ENCODE measurements at places on chromosomes 5 and 9.

DNA sequence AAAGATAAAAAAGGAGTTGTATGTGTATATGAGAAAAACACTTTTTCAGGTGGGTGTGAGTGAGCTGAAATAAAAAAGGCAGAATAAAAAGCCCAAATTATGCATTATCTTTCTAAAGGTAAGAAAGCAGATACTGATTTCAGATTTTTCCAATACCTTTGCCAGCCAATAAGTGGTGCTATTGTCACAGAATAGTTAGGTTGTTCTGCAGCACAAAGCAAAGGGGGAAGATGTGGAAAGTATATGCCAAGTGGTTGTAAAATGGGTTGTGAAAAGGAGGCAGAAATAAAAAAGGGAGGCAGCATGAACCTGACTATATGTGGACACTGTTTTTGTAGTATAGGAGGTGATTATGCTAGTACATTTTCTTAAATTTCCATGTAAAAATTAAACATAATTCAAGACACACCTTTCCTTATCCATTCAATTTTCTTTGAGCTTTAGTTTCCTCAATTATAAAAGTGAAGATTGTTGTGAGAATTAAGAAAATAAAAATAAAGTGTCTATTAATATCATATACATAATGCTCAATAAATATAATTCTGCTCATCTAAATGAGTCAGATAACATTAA lies 106.7 kb downstream of the SMIM15 start:
- peak; percentile 29 for DNase-seq

- DNase-seq, result no peak
Measured at GRCh38 chr5:149824846-149825245, 94.7 kb downstream of the PPARGC1B start.

DNA sequence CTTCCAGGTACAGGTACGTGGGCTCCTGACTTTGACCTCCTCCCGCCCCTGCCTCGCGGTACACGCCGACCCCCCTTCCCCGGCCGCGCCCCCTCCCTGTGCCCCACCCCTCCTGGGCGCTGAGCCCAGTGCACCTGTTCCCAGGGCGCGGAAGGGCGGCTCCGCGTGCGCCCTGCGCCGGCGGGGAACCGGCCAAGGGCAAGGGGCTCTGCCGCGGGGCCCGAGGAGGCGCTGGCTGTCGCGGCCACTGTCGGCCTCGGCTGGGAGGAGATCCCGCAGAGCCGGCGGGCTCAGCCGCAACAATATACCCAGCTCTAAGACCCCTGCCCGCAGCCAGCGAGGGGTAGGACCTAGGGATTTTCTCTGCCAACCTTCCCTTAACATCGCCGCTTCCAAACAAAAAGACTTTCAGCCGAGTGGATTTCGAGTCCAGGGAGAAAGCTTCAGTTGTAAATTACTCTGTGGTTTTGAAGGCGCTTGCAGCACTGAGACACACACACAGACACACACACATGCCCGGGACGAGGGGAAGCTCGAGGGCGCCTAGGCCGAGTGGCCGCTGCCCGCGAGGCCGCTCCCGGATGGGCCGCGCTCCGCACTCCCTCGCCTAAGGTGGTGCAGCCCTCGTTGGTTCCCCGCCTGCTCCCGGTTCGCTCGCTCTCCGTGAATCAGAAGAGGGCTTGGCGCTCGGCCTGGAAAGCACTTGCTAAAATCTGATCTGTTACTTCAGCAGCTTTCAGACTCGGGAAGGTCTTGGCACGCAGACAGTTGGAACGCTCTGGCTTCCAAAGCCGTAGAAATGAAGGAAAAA lies 1.2 kb downstream of the FGF18 start:
- no peak for DNase-seq

DNA sequence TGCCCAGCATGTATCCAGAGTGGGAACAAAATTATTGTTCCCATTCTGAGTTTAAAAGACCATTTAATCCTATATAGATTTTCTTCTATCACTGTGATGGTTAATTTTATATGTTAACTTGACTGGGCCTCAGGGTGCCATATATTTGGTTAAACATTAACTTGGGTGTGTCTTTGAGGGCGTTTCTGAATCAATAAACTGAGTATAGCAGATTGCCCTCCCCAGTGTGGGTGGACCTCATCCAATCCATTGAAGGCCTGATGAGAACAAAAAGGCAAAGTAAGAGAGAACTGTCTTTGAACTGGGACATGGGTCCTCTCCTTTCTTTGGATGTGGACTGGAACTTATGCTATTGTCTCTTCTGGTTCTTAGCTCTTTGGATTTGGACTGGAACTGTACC lies 17.3 kb downstream of the RIOK2 start:
- DNase-seq, result no peak

DNA sequence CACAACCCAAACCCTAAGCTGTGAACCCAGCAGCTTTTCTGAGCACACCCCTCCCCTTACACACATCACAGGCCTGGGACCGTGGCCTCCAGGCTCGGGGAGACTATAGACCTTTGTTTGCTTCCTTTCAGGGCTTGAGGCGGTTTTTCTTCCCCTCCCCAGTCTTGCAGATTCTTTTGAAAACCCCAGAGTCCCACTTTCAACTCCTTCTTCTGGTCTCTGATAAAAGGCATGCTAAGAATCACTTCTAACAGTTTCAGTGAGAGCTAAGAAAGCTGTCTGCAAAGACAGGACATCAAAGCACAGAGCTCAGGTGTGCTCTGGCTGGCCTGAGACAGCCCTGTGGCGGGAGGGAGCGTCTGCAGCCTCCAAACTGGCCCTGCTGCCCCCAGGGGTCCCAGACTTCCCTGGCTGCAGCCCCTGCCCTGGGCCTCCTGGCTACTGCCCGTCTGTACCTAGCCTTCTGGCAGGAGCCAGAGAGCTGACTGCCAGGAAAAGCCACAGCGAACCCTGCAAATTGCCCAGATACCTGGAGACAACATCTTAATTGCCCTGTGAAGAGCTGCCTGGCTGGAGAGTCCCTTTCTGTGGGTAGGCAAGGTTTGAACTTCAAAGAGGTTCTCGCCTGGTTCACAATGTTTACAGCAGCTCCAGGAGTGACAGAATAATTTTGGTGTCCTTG lies 138.9 kb downstream of the GADD45G start:
- no peak for DNase-seq

DNA sequence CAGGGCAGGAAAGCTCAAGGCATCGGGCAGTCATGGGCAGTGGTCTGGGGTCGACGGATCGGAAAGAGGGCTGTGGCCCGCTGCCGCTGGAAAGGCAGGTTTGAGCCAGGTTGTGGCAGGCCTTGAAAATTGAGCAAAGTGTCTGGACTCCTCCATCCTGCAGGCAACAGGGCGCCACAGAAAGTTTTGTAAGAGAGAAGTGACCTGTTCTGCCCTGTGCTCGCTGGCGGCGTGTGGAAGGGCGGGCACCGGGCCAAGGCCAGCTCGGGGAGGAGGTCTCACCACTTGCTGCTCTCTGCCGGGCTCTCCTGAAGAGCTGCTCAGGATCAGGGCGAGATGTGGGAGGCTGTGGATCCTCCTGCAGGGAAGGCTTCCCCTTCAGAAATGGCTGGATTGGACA lies 41.4 kb upstream of the FAT2 start:
- no peak for DNase-seq

- DNase-seq, result no peak
Measured at GRCh38 chr5:54159893-54160195, 150.5 kb downstream of the ARL15 start.

- DNase-seq, result no peak
Measured at GRCh38 chr9:127059030-127059429, 63.4 kb downstream of the ANGPTL2 start.

GRCh38 chr5:128736553-128736952 lies 198.5 kb upstream of the FBN2 start:
- no peak for DNase-seq

DNA sequence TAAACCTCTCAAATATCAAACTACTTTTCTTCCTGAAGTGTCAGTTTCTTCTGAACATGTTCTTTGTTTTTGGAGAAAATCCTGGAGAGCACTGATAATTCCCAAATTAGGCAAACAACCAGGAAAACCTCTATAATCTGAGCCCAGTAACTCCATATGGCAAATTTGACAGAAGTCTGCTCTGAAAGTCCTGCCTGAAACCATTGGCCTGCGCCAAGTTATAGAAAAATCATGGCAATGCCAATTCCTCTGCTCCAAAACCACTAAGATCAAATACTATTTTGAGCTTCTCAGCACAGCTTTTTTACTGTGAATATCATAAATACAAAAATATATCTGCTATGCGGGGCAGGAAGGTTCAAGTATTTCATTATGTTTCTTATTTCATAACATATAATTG lies 45.9 kb downstream of the PDE4D start:
- DNase-seq, result no peak

DNA sequence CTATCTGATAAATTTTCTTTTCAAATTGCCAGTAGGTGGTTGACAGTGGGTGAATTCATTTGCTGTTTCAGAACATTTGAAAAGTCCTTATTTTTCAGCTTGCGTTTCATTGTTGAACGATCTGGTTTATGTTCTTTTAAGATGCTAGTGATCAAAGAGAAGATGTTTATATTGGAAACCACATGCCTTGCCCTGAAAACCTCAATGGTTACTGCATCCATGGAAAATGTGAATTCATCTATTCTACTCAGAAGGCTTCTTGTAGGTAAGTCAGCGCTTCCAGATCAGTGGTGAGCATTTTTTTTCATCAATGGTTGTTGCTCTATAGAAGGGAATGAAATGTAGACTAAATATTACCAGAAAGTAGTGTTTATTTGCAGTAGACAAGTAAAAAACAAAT lies 16.6 kb upstream of the CAVIN4 start:
- DNase-seq, result no peak

- no peak for DNase-seq
Measured at GRCh38 chr9:96500696-96501632, 51.0 kb downstream of the HABP4 start.

GRCh38 chr5:118511846-118512245 lies 476.5 kb downstream of the DTWD2 start:
- peak; percentile 34 for DNase-seq

GRCh38 chr9:127644943-127645342 lies 32.9 kb downstream of the STXBP1 start:
- DNase-seq, result no peak

DNA sequence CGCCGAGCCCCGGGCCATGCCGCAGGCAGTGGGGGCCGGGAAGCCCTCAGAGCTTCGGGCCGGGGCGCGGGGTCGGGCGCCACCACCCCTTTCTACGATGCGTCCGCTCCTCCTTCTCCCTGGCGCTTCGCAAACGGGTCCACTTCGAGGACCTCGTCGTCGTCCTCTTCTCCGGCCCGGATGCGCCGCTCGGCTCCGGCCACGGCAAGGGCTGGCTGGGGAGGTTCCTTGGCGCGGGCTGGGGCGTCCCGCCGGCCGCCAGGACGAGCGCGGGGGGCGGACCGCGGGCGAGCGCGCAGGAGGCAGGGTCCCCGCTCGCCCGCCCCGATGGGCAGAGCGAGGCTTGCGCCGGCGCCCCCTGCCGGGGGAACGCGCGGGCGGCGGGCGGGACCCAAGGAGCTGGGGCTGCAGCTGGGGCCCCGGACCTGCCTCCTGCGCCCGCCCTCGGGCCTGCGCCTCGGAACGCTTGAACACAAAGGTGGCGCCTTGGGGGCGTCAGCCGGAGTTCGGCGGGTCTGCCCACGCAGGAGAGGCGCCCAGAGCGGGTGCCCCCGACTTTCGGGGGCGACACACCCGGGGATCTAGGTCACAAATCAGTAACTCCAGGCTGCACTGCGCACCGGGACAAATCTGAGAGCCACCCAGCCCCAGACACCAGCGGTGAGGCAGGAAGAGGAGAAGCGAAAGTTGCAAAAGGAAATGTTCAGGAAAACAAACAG lies at the start of gene ROR2:
Gene ROR2 (minus strand): TSS at position 283 of the 719 bp plus-strand sequence.
- DNase-seq, result peak; percentile 84

Measured in NCI-H1417 (cell line).